Activated gamma-delta T cell treated with Interleukin-2 at 50 U/mL for 16 hours (primary cell): ENCODE measurements at places on chromosomes 6 and 20.

GRCh38 chr20:53201588-53201987, 229.4 kb downstream of the TSHZ2 start:
- DNase-seq = no peak

GRCh38 chr20:59039233-59039632, 3.4 kb downstream of the PRELID3B start:
- DNase-seq = no peak

- peak; percentile 49 for DNase-seq
Observed at GRCh38 chr6:31270788-31271640, 878 bp downstream of the HLA-C start.

DNA sequence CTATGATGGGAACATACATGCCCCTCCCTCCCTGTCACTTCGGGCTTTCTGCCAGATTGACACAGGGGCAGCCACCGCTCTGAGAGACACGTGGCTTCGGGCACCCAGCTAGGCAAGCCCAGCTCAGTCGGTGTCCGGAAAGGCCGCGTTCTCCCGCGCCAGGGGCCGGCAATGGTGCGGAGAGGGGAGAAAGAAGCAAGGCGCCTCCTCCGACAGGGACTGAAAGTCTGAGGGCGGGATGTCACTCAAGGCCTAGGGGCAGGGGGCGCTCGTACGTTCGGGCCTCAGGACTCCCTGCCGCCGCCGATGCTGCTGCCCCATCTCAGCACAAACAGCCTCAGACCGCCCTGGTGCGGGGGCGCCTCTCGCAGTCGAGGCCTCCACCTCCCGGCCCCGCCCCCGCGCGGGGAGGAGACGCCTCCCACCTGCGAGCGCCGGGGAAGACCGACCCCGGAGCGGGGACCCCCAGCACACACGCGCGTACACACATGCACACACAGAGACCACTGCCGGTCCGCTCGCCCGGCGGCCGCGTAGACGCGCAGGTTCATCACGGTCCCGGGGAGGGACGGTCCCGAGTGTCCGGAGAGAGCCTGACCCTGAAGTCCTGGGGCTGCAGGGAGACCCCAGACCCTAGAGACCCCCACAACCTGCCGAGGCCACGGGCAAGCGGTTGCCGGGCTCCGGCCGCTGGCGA, 1.9 kb downstream of the GRM4 start:
- peak; percentile 53 for DNase-seq

GRCh38 chr6:118668761-118669385, 17.5 kb upstream of the CEP85L start:
- no peak for DNase-seq

- DNase-seq = no peak
Observed at GRCh38 chr20:20941468-20941889, 164.7 kb downstream of the LINC00237 start.

DNA sequence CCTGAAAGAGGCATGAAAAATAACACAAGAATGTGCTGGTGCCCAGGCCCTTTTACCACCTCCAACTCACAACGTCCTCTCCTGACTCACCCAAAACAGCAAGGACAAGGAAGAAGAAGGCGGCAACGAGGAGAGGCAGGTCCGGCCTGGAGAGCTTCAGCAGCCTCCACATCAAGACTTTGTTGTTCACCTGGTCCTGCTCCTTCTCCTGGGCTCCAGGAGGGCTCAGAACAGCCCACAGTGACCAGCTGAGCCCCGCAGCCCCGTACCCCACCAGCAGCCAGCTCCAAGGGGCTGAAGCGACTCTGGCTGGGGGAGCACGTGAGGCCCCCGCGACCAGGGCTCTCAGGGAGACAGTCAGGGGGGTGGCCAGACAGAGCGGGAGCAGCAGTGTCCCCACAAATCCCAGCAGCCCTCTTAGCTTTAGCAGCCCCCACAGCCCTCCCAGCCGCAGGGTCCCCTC, 857 bp downstream of the TAP2 start:
- DNase-seq = no peak

DNA sequence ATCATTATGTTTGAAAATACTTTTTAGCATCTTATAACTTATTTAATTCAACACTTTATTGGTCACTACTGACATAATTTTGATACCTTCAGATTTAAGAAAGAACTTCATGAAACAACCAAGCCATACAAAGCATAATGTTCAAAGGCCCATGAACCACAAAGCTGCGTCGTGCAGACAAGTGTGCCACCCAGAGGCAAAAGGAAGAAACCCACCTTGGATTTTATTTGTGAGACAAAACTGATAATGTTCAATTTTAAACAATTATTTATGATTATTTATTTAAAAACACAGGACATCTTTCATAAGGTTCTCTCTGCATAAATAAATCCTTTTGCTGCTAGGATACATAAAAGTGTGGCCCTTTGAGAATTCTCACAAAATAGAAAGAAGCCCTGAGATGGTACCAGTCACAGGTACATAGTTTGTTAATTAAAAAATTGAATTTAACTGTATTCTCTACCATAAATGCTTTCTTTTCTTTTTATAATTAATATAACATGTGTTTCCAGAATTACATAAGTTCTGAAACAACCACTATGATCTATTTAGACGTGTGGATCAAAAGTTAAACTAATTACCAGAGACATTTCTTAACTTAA, 143.7 kb downstream of the RALGAPA2 start:
- peak; percentile 5 for DNase-seq

DNA sequence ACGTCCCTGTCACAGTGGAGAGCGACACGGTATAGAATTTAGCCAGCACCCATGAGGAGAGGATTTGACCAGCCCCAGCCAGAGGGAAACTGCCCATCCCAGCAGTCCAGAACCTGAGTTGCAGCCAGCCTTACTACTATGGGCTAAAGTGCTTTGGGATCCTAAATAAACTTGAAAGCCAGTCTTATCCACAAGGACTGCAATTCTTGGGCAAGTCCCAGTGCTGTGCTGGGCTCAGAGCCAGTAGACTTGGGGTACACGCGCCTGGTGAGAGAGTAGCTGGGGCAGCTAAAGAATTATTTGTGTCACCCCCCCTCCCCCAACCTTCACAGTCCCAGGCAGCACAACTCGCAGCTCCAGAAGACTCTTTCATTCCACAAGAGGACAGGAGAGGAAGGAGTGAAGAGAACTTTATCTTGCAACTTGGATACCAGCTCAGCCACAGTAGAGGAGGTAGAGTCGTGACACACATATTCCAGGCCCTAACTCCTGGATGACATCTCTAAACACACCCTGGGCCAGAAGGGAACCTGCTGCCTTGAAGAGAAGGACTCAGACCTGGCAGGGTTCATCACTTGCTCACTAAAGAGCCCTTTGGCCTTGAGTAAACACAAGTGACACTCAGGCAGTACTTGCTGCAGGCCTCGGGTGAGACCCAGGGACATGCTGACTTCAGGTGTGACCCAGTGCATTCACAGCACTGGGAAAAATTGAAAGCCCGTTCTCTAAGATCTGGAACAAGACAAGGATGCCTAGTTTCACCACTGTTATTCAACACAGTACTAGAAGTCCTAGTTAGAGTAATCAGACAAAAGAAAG, 100.3 kb downstream of the REV3L start:
- no peak for DNase-seq

GRCh38 chr6:169074526-169074925, 179.1 kb downstream of the THBS2 start:
- DNase-seq = no peak

GRCh38 chr6:46104209-46104608, 25.6 kb upstream of the ENPP4 start:
- no peak for DNase-seq

DNA sequence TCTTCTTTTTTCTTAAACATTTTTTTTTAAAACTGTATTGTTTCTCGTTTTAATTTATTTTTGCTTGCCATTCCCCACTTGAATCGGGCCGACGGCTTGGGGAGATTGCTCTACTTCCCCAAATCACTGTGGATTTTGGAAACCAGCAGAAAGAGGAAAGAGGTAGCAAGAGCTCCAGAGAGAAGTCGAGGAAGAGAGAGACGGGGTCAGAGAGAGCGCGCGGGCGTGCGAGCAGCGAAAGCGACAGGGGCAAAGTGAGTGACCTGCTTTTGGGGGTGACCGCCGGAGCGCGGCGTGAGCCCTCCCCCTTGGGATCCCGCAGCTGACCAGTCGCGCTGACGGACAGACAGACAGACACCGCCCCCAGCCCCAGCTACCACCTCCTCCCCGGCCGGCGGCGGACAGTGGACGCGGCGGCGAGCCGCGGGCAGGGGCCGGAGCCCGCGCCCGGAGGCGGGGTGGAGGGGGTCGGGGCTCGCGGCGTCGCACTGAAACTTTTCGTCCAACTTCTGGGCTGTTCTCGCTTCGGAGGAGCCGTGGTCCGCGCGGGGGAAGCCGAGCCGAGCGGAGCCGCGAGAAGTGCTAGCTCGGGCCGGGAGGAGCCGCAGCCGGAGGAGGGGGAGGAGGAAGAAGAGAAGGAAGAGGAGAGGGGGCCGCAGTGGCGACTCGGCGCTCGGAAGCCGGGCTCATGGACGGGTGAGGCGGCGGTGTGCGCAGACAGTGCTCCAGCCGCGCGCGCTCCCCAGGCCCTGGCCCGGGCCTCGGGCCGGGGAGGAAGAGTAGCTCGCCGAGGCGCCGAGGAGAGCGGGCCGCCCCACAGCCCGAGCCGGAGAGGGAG, 580 bp downstream of the VEGFA start:
- DNase-seq = no peak

- DNase-seq = no peak
Observed at GRCh38 chr20:5072756-5073659, 46.8 kb downstream of the PCNA start.

- no peak for DNase-seq
Observed at GRCh38 chr20:37420610-37421009, 74.7 kb downstream of the SRC start.

GRCh38 chr6:108080010-108080780, 5.7 kb upstream of the OSTM1 start:
- no peak for DNase-seq

DNA sequence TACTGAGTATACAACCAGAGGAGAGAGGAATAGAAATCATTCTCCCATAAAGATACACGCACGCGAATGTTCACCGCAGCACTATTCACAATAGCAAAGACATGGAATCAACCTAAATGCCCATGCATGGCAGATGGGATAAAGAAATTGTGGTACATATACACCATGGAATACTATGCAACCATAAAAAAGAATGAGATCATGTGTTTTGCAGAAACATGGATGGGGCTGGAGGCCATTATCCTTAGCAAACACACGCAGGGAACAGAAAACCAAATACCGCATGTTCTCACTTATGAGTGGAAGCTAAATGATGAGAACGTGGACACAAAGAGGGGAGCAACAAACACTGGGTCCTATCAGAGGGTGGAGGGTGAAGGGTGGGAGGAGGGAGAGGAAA, 3.4 kb downstream of the SERPINB6 start:
- DNase-seq = no peak

DNA sequence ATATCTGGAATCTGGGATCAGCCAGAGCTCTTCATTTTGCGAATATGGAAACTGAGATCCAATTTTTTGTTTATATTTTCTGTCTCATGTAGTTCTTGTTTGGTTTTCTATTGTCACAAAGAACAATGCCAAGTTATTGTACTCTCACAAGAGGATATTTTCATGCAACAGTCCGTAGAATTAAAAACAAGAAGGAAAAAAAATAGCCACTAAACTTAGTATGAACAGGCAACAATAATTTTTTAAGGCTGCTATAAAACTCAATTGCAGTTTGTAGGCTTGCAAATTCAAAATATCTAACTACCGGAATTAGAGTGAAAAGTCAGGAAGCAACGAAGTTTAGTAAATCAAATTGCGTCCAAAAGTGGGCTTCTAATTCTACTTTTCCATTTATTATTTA, 1.2 kb downstream of the POPDC3 start:
- DNase-seq = no peak

GRCh38 chr6:109441069-109441816, 719 bp downstream of the SMPD2 start:
- DNase-seq = peak; percentile 42

DNA sequence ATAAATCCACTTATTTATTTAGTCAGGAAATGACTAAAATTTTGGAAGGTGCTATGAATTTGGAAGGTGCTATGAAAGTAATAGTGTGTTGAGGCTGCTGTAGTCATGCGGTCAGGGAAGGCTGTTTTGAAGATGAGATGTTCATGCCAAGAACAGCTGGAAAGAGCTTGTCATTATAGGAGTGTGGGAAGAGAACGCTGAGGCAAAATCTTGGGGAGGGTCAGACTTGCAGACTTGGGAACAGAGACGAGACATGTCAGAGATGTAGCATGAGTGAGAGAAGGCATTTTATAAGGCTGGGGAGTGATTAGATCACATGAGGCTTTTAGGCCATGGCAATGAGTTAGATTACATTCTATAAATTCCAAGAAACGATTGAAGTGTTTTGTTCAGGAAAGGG, 124.0 kb upstream of the B3GAT2 start:
- DNase-seq = no peak

GRCh38 chr6:89387516-89388201, 24.4 kb downstream of the RRAGD start:
- no peak for DNase-seq

DNA sequence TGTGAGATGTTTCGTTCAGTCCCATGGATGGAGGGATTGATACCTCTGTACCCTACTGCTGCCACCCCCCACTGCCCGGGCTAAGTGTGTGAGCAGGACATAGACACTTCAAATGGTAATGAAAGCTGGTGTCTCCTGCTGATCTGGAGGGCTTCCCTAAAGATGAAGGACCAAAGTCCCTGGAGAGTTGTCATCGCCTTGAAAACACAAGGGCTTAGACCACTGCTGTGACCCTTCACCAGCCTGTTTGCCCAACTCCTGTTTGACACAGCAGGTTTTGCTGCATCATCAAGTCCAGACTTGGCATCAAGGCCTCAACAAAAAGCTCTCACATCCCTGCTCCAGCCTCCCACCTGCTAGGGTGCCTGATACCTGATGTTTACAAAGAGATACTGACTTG, 57.9 kb upstream of the FAM8A1 start:
- DNase-seq = no peak

- DNase-seq = no peak
Observed at GRCh38 chr20:38202982-38203293, 37.9 kb upstream of the TGM2 start.

- DNase-seq = no peak
Observed at GRCh38 chr6:88650029-88650619, 313.3 kb downstream of the RNGTT start.

GRCh38 chr6:159691133-159691962, 1.7 kb downstream of the SOD2 start:
- peak; percentile 12 for DNase-seq

- no peak for DNase-seq
Observed at GRCh38 chr6:37171201-37171969, 1.4 kb downstream of the PIM1 start.

GRCh38 chr6:109269953-109270517, 112.2 kb downstream of the CD164 start:
- DNase-seq = no peak

- DNase-seq = no peak
Observed at GRCh38 chr20:20201124-20201523, 148.8 kb downstream of the CFAP61 start.

- DNase-seq = no peak
Observed at GRCh38 chr6:112886415-112886814, 539.3 kb downstream of the RFPL4B start.
